ENCODE measurements at places on chromosomes 12 and 14.

GRCh38 chr12:89880690-89881350 lies 172.2 kb upstream of the ATP2B1 start:
- DNase-seq: no peak

DNA sequence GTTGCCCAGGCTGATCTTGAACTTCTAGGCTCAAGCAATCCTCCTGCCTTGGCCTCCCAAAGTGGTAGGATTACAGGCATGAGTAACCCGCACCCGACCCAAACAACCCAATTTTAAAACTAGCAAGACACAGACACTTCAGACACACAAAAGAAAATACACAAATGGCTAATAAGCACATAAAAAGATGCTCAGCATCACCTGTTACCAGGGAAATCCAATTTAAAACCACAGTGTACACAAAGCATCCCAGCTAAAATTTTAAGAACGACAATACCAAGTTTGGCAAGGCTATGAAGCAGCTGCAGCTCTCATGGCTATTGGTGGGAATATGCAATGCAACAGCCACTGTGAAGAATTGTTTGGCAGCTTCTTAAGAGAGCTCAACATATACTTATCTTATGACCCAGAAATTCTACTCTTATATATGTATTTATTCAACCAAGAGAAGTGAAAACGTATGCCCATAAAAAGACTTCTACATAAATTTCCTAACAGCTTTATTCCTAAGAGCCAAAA lies 42.0 kb downstream of the BDKRB1 start:
- DNase-seq: no peak

GRCh38 chr14:73266317-73266716 lies 29.0 kb downstream of the PAPLN start:
- no peak for DNase-seq

GRCh38 chr12:49345825-49346658 lies 646 bp upstream of the DNAJC22 start:
- no peak for DNase-seq

DNA sequence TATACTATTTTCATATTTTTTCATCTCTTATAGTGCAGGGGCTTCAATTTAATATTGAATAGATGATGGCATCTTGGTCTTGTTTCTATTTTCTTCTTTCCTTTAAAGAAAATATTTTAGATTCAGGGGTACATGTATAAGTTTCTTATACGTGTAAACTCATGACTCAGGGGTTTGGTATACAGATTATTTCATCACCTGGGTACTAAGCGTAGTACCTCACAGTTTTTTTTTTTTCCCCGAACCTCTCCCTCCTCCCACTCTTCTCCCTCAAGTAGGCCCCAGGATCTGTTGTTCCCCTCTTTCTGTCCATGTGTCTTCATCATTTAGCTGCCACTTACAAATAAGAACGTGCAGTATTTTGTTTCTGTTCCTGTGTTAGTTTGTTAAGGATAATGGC lies 172.6 kb downstream of the TMTC3 start:
- no peak for DNase-seq

GRCh38 chr12:51951843-51952722 lies 584 bp downstream of the ACVR1B start:
- DNase-seq: no peak

DNA sequence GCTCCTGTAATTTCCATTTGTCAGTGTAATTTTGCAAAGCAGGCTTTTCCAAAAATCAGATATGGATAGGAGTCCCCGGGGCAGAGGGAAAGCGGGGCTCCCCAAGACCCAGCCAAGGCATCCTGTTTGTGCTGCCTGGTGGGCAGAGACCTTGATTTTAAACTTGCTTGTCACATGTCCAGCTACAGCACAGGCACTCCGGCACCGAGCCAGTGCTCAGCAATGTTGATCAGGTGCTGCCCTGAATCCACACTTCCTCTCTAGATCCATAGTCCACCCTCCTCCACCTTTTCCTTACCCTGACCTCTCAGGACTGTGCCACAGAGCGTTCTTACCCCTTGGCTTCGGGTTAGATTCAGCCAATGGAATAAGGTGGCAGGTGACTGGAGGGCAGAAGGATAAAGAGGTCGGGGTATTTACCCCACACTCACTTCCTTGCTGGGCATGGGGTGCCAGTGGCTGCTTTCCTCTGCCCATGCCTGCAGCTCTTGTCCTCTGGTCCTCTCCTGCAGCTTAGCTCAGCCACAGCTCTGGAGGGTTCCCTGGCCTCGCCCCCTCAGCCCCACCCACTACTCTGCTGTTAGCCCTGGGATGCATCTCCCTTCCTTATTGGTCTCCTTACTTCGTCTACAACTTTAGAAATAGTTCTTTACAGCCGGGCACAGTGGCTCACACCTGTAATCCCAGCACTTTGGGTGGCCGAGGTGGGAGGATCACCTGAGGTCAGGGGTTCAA lies 80.1 kb downstream of the IRF2BPL start:
- no peak for DNase-seq

- no peak for DNase-seq
Observed at GRCh38 chr14:101252443-101253214, 308.7 kb upstream of the DIO3 start.

GRCh38 chr12:42299392-42300308 lies 26.2 kb downstream of the ZCRB1 start:
- peak; percentile 18 for DNase-seq

All from RCC 7860 (cell line).